ENCODE measurements at places on chromosomes 12 and 14.

GRCh38 chr12:62640910-62641448, 174.4 kb downstream of the MON2 start:
- no peak for DNase-seq

DNA sequence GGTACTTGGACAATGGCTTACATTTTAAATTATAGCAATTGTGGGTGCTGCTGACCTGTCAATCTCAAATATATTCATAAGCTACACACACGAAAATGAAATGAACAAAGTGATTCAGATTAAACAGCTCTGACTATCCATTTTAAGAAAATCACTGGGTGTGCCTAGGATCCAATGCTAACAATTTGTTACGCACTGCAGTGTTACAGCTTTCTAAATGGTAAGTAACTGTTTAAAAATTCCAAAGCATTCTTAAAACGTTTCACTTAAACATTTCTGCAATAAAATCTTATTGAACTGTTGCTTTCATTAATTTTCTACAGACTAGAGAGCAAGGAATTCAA, 18.9 kb downstream of the LMO3 start:
- no peak for DNase-seq

- DNase-seq = no peak
Observed at GRCh38 chr14:55433880-55434804, 6.3 kb downstream of the TBPL2 start.

DNA sequence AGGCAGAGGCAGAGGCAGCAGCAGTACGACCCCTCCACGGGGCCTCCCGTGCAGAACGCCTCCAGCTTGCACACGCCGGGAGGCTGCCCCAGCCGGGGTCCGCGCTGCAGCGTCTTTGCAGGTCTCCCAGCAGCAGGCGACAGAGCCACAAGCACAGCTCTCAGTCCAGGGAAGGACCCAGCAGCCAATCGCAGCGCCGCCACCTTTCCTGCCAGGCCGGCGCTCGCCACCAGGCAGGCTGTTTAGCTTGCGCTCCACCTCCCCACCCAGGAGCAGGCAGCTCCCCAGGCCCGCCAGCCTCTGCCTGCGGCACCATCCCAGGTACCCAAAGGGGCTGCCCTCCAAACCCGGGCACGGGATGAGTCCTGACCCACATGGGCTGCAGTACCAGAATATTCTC, 25.2 kb downstream of the DDX51 start:
- DNase-seq = no peak

DNA sequence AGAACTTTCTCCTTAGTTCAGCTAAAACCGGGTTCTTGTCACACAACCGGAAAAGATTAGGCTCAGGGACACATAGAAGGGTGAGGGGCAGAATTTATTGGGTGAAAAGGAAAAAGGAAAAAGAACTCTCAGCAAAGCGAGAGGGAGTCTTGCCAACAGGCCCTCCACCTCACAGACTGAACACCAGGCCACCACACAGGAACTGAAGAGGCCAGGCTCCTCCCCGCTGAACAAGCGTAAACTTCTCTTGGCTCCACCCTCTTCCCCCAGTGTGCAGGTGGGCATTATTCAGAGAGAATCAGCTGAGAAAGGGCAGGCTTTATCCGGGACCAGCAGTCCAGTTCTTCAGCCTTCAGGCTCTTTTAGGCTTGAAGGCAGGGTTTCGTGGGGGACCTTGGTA, 125.6 kb upstream of the FGD4 start:
- DNase-seq = no peak

DNA sequence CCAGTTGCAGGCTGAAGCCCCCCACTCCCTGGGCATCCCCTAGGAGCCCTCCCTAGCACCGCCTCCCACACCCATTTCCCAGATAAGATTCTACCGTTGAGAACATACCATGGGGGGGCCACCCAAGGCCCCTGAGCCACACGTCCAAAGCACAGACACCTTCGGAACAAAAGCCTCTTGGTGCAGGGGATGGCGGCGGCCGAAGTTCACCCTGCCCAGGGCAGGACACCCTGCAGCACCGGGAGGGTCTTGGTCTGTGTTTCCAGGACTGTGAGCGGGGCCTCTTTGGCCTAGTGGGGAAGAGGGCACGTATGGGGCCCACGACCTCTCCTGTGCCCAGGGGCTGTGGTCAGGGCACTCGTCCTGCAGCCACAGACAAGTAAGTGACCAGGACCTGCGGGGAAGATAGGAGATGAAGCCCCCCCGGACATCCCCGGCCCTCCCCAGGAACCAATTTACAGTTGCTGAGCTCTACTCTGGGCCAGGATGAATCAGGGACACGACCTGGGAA, 154.3 kb upstream of the C14orf180 start:
- DNase-seq = no peak

- no peak for DNase-seq
Observed at GRCh38 chr12:67645126-67645525, 3.4 kb upstream of the DYRK2 start.

- DNase-seq = no peak
Observed at GRCh38 chr12:30908076-30908721, 18.3 kb upstream of the TSPAN11 start.

GRCh38 chr14:91225025-91225424, 19.5 kb downstream of the GPR68 start:
- no peak for DNase-seq

DNA sequence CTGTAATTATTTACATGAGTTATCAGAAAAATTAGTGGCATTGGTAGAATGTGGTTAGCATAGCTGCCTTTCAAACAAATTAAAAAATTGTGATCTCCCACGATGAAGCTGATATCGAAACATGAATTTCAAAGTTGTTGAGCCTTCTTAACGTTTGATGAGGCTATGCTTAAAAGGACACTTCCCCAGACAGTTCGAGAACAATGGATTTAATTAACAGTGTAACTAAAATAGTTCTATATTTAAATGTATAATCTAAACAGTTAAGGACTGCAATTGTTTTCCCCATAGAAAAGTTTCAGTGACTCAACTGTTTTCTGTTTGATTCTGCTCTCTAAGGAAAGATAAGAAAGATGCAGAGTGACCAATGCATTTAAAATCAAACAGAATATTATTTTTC, 1.6 kb downstream of the CLEC2B start:
- no peak for DNase-seq

DNA sequence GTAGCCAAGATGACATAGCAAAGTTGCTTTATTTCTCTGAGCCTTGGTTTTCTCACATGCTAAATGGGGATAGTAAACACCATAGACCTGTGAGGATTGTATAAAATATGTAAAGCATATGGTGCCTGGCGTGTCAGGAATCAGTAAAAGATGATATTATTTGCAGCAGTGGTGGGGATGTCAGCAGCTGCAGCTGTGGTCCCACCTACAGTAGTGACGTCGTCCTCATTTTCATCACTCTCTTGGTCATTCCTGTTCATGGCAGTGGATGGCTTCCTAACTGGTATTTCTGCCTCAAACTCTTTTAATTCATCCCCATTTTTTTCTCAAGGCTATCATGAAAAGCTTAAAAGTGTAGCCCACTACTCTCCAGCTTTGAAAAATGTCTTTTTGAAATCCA, 12.1 kb downstream of the BMAL2 start:
- no peak for DNase-seq

GRCh38 chr12:59381106-59381505, 214.7 kb upstream of the SLC16A7 start:
- DNase-seq = no peak

DNA sequence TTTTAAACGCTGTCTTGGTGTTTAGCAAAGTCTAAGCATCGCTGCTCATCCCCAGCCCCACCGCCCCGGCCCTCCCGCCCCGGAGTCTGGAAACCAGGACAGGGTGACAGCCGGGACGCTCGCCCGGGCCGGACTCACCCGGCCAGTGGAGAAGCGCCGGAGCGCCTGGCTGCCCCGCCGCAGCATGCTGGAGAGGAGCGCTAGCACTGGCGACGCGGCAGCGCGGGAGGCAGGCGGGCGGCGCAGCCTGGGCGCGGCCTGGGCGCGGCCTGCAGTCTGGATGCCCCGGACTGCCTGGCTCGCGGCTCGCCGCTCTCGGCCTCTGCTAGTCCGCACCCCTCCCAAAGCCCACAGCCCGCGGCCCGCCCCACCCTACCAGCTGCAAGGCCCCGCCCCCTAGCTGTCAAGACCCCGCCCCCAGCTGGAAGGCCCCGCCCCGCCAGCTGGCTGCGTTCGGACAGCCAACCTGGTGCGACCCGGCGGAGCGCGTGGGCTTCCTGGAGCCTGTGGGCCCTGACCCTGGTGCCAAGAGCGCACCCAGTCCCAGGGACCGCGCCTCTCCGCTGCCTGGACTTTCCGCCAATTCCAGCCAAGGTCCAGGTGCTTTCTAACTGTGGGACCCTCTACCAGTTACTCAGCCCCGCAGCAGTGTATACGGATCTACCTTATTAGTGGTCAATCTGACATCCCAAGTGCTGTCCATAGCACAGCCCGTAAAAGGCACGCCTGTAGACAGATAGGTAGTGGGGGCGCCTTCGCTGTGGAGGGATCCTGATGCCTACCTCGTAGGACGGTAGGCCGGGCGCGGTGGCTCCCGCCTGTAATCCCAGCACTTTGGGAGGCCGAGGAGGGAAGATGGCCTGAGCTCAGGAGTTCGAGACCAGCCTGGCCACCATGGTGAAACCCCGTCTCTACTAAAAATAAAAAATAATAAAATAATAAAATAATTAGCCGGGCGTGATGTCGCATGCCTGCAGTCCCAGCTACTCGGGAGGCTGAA, at the start of gene ALDH1L2:
ALDH1L2 (minus strand) TSS at position 208 of the 1,000 bp plus-strand sequence; CDS start at position 186, 22 bp downstream.
- DNase-seq = no peak

DNA sequence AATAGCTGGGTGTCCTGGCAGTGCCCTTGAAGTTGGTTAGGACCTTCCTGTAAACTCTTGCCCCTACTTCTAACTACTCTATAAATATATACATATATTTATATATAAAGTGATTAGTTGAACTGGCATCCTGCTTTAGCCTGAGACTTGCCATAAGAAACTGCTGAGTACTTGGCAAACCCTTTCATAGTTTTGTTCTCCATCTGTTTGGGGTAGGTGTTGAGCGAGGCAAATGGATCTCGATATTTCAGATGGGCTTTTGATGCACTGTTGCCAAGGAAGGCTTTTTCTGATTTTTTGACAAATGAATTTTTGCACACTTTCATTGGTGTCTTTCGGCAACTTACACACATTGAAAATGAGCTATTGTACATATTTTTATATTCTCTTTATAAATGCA, 10.4 kb downstream of the CALM1 start:
- DNase-seq = no peak

DNA sequence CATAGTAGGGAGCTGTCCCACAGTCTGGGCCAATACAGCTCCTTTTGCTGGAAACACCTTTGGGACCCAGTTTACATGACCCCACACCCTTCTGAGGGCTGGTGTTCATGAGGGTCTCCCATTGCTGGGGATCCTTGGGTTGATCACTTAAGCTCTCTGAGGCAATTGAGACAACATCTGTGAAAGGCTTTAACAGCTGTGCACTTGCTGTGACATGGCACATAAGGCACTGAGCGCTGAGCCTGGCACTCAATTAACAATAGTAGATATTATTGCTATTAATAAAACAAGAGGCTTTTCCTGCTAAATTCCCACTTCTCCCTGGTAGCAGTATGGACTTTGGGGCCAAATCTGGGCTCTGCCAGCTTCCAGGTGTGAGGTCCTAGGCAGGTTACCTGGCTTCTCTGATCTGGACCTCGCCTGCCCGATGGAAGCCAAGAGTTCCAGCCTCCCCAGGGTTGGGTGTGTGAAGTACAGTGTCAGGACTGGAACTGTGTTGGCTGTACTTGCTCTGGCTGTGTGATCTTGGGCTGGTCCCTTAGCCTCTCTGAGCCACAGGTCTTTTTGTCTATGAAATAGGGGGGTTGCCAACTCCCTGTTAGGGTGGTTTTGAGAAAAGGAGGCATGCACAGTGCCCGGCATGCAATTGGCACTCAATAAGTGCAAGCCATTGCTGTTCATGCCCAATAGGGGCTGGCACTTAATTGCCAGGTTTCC, 3.1 kb downstream of the SH2B3 start:
- no peak for DNase-seq

DNA sequence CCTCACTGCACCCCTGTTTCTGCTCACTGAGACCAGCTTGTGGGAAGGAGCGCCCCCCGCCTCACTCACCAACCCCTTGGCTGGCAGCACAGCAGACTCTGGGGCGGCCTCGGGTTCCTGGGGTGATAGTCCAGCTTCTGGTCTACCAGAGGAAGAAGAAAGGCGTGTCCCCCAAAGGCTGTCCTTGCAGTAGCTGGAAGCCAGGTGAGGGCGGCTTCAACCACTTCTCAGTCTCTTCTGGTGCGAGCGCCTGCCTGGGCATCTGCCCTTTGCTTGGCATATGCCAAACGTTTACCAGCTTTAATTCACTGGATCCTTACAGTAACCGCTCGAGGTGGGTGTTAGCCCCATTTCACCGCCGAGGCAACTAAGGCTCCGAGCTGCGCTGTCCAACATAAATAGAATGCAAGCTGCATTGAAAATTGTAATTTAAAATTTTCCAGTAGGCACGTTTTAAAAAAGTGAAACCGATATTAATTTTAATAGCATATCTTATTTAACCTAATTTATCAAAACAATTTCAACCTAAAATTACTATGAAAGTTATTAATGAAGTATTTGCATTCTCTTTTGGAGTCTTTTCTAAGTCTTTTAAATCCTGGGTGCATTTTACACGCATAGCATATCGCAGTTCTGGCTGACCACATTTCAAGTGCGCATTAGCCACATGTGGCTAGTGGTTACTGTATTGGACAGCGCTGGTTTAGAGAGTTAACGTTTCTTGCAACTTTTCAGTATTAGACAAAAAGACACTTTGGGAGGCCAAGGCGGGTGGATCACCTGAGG, 872 bp downstream of the FAM177A1 start:
- DNase-seq = no peak

DNA sequence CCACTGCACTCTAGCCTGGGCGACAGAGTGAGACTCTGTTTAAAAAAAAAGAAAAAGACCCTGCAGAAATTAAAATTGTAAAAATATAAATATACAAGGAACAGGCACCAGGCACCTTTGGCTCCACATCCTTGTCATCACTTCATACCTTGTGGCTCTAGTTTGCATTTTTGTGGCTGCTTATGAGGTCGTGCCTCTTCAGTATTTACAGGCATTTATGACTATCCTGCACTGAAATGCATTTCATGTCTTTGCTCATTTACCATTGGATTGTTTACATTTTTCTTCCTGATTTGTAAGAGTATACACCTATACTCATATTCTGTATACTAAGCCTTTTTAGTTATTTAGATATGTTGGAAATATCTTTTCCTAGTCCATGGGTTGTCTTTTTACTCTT, 20.1 kb downstream of the BICD1 start:
- DNase-seq = peak; percentile 39

DNA sequence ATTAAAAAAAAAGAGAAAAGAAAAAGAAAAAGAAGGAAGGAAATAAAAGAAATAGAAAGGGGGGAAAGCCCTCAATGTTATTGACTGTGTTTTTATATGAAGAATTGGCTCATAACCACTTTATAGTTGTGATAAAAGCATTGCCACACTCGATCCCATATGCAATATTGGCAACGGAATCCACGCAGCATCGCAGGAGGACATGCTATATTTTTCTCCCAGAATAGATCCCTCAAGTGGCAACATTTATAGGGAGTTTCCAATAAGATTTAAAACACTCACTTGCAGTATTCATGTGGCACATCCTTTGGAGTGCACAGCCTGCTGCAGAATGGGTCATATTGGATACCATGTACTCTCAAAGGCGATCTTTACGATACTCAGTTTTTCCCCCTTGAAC, 223.3 kb downstream of the EGLN3 start:
- no peak for DNase-seq

GRCh38 chr14:103058164-103059055, 1.1 kb upstream of the CDC42BPB start:
- no peak for DNase-seq

Data from epithelial cell of prostate (primary cell).